ENCODE measurements at places on chromosomes 1 and 21.

- DNase-seq: no peak
These were observed 12.2 kb upstream of the SLC6A9 start for GRCh38 chr1:44043176-44044070.

DNA sequence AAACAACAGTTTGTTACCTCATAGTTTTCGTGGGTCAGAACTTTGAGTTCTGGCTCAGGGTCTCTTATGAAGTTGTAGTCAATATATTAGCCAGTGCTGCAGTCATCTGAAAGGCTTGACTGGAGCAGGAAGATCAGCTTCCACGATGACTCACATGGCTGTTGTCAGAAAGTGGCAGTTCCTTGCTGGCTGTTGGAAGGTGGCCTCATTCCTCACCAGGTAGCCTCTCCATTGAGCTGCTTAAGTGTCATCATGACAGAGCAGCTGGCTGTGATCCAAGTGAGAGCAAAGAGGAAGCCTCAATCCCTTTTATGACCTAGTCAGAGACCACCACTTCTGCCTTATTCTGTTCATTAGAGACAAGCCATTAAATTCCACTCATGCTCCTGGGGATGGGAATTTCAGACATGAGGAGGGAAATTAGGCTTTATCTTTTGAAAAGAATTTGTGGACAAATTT lies 5.6 kb downstream of the OSBPL9 start:
- peak; percentile 45 for DNase-seq

GRCh38 chr1:41380195-41380594 lies 19.0 kb downstream of the FOXO6 start:
- DNase-seq: no peak

- peak; percentile 56 for DNase-seq
These were observed 29.6 kb upstream of the CADM3 start for GRCh38 chr1:159141584-159142390.

- DNase-seq: no peak
These were observed 100.5 kb upstream of the ZBTB40 start for GRCh38 chr1:22350924-22351767.

- DNase-seq: no peak
These were observed 524 bp downstream of the COPA start for GRCh38 chr1:160342526-160342925.

GRCh38 chr1:95532335-95532734 lies 298.3 kb downstream of the RWDD3 start:
- DNase-seq: no peak

- no peak for DNase-seq
These were observed 1169.5 kb downstream of the AMY1C start for GRCh38 chr1:104919188-104919587.

DNA sequence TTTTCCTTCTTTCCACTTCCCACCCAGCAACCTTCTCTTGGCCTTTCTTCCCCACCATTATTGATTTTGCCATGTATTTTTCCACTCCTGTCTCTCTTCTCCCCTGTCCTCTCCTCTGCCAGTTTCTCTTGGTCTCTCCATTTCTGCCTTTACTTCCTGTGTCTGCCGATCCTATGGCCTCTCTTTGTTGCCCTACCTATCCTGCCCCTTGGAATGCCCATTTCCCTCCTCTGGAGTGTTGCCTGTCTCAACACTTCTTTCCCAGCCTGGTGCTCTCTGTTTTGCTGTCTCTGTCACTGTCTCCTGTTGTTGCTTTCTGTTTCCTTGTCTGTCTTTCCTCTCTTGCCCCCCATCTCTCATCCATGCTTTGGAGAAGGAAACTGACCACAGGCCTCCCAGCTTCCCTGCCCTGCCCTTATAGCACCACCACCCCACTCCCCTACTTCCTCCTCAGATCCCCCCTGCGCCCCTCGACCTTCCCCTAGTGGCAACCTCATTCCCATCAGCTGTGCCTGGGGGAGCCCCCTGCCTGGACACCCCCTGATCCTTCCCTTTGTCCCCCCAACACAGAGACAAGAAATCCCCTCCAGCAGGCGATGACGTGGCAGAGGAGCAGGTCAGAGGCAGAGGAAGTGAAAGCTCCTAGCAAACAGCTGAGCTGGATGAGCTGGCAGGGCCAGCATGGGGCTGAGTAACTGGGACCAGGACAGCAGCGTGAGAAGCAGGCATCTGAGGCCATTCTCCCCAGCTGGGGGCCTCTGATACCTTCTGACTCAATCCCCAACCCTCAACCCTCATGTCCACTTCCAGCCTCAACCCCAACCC lies 6.6 kb upstream of the ETV3L start:
- DNase-seq: peak; percentile 53

- no peak for DNase-seq
These were observed 35.8 kb downstream of the OLFML3 start for GRCh38 chr1:114015075-114015474.

GRCh38 chr1:85867189-85867588 lies 159.0 kb upstream of the ZNHIT6 start:
- DNase-seq: no peak

- no peak for DNase-seq
These were observed 27.2 kb downstream of the CAPN2 start for GRCh38 chr1:223739366-223740037.

GRCh38 chr1:175174309-175175102 lies 18.1 kb downstream of the KIAA0040 start:
- DNase-seq: no peak

GRCh38 chr1:196669051-196669450 lies 17.2 kb downstream of the CFH start:
- no peak for DNase-seq
